Posterior cingulate gyrus (tissue), 11 donors: ENCODE measurements at places on chromosomes 6 and 20.

DNA sequence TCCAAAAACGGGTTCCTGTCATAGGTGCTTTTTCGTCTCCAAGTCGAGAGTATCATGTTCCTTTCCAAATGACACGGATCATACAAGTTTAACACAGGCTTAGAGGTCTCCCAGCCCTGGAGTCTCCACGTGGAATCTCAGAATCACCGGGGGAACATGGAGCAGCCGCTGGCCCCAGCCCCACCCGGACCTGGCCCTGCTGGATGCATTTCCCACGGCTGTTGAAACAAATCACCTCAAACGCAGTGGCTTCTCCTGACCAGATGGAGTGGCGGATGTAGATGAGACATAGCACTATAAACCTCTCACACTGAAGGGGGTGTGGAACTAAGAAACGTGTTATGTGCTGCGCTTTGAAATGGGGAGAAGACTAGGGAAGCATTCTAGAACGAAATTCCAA lies 70.0 kb upstream of the FRMD1 start:
- no peak for DNase-seq

DNA sequence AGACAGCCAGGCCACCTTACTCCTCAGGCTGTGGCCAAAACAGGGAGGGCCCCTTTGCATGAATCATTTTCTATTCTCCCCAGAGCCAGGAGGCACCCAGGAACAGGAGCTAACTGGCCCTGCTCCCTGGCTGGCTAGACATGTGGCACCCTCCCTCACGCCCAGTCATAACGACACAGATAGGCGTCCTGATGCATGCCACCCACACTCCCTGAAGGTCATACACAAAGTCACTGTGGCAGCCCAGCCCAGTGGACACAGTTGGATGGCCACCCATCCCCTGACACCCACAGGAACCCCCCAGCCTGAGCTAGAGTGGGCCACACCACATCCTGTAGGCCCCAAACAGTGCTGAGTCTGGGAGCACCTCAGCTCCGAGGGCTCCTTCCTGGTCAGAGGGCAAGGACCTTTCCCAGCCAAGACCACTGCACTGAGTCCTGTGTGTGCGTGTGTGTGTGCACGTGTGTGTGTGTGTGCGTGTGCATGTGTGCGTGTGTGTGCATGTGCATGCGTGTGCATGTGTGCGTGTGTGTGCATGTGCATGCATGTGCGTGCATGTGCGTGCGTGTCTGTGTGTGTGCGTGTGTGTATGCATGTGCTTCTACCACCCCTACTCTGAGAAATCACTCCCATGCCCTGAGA lies 21.6 kb downstream of the TFEB start:
- no peak for DNase-seq

GRCh38 chr6:97262676-97263075 lies 20.3 kb downstream of the MMS22L start:
- no peak for DNase-seq

GRCh38 chr20:47262008-47262364 lies 94.5 kb downstream of the ZMYND8 start:
- DNase-seq: no peak
